Uterus (tissue), 4 donors: ENCODE measurements at places on chromosomes 2 and 18.

DNA sequence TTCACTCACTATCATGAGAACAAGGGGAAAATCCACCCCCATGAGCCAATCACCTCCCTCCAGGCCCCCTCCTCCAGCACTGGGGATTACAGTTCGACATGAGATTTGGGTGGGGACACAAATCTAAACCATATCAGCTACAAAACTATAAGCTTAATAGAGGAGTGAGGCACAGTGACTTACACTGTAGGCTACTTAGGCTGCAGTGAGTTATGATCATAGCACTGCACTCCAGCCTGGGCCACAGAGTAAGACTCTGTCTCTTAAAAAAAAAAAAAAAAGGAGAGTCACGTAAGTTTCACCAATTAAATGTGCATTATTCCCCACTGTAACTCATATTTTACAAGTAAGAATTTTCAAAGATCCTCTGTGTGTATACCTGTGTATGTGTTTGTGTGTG lies 26.2 kb upstream of the COLEC12 start:
- DNase-seq = no peak

- DNase-seq = no peak
These were observed 4.3 kb upstream of the CHRNA1 start for GRCh38 chr2:174768557-174768956.

DNA sequence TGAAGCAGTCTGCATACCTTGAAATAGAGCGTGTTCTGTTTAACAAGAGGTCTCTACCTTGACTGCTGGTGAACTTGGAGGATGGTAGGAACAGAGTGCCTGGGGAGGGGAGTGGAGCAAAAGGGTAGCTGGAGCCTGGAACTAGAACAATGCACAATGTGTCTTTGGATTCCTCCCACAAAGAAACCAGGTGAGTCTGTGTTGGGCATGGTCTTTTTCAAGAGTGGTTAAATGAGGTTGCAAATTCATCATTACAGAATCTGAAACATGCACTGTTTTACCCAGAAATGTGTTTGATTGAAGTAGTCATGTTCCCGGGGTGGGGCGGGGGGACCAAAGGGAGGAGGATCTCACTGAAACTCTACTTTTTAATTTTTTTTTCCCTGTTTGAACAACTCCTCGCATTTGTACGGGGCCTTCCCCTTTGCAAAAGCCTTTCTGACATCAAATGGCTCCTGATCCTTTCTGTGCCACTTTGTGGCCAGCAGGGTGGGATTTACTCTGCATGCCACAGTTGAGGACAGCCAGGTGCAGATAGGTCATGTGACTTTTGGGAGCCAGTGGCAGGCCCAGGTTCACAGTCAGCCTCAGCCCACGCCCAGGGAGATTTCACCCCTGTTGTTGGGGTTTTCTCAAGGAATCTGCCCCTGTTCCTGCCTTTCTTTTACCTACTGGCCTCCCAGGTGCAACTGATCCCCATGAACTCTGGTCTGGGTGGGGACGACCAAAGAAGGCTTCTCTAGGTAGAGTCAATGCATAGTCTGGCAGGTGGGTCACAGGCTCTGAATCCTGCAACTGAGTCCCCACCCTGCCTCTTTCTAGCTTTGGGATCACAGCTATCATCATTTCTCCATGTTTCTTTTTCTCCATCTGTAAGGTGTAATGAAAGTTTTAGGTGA lies 28.2 kb downstream of the MYCN start:
- no peak for DNase-seq

DNA sequence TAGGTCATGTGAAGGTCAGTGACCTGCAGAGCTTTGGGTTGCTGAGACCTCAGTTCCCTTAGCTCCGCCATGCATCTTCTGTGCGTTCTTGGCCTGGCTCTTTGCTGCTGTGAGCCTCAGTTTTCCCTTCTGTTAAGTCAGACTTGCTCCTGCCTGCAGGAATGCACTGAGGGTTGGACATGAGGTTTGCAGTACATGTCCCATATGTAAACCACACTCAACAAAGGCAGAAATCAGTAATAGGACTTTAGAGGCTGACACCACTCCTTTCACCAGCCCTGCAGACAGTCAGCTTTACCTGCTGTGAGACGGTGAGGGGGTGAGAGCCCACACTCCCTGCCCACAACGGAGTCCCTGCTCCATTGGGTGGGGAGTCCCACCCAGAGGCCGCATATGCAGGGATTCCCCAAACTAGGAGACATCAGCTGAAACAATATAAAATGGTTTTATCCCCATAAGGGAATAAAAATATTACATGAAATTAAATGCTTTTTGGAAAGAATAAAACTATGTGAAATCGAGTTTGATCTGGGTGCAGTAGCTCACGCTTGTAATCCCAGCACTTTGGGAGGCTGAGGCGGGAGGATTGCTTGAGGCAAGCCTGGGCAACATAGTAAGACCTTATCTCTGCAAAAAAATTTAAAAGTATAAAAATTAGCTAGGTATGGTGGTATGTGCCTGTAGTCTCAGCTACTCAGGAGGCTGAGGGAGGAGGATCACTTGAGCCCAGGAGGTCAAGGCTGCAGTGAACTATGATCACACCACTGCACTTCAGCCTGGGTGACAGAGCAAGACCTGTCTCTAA lies 55.1 kb downstream of the MYO7B start:
- DNase-seq = no peak

DNA sequence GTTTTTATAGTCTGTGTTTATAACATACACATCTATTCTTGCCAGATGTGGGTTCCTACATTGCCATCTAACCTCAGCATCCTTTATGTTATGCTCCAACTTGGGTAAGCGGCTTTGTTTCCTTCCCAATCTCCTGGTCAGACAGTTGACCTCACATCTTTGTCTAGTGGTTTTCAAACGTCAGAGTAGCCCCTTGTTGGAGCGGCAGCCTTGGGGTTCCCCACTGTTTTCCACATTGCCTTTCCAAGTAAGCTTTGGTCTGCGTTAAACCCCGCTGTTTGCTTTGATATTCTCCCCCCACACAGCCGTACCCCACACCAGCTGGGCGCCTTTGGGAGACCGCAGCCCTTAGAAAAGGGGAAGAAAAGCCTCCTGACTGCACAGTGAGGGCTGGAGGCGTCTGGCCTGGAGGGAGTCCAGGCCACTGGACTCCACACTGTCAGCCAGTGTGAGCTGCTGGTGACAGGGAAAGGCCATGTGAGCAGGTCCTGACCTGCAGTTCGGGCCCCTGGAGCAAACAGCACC lies 83.3 kb downstream of the MALT1 start:
- DNase-seq = no peak

DNA sequence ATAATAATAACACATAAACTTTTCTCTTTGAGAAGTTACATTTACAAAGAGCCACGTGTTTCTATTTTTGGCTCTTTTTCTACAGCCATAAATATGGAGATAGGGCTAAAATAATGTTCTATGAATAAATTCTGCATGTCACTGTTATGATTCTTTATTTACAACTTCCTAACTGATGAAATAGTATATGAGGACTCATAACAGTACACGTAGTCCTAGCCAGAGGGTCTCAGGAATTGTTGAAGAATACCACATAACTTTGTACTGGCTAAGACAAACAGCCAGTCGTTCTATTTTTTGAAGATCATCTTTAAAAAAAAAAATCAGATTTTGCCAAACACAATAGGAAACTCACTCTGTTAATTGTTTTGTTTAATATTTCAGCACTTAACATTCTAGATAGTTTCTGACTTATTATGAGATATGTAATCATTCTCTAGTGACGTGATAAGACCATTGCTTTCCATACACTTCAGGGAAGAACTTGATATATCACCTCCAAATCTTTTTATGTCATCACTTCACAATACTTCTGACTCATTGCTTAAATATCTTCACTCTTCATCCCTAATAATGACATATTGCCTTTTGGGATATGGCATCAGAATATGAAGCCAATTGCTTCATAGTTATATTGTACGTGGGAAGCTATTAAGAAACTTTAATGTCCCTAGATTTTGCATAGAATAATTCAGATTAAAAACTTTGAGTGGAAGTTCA lies 256.1 kb downstream of the XIRP2 start:
- no peak for DNase-seq

DNA sequence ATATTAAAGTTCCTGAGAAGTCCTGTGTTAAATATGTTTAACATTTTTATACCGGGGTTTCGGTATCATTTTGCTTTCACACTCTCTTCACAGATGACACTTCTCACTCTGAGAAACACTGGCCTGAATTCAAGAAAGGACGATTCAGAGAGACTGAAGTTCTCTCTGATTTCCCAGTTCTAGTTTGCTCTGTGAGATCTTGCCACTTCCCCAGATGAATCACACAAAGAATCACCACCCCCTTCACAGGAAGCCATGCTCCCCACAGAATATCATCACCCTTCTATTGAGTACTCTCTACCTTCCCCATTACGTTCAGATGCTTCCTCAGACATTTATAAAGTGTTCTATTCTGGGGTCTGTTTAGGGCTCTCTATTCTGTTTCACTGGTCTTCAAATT lies 16.1 kb upstream of the CD207 start:
- no peak for DNase-seq

GRCh38 chr2:51597086-51597485 lies 565.2 kb upstream of the NRXN1 start:
- no peak for DNase-seq

DNA sequence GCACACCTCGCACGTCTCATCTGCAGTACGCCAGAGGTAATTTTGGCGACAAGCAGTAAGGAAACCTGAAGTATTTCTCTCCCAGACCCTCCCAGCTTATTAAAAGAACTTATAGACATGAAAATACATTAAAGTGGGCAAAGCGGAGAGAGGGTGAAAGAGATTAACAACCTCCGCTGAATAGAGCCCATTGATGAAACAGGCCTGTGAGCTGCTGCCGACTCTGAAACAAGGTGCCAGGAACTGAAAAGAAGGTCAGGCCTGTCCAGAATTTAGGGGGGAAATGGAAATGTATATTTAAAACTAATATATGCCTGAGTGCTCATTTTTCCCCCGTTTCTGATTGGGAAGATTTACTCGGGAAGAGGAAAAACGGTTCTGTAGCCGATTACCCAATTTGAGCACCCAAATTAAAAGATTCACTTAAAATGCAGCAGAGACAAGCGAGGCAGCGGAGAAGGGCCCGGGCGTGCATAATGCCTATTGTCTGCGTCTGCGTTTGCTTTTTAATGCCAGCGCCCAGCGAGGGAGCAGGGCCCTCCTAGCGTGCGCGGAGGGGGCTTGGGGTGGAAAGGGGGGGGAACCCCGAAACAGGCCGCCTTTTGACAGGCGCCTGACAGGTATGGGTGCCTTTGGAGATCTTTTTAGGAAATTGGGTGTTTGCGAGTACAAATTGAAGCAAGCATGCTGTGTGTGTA lies 316.2 kb downstream of the GBX2 start:
- no peak for DNase-seq

DNA sequence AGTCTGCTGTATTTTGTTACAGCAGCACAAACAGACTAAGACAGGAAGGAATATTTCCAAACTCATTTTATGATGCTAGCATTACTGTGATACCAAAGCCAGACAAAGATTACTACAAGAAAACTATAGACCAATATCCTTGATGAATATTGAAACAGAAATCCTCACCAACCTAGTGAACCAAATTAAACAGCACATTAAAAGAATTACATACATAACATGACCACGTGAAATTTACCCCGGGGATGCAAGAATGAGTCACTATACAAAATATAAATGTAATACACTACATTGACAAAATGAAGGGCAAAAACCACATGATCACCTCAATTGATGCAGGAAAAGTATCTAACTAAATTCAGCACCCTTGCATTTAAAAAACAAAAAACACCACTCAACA lies 112.6 kb downstream of the CHN1 start:
- DNase-seq = no peak

GRCh38 chr18:7617738-7618422 lies 50.8 kb downstream of the PTPRM start:
- DNase-seq = peak; percentile 53

- no peak for DNase-seq
These were observed 68.2 kb downstream of the DCDC2C start for GRCh38 chr2:3771576-3771975.

DNA sequence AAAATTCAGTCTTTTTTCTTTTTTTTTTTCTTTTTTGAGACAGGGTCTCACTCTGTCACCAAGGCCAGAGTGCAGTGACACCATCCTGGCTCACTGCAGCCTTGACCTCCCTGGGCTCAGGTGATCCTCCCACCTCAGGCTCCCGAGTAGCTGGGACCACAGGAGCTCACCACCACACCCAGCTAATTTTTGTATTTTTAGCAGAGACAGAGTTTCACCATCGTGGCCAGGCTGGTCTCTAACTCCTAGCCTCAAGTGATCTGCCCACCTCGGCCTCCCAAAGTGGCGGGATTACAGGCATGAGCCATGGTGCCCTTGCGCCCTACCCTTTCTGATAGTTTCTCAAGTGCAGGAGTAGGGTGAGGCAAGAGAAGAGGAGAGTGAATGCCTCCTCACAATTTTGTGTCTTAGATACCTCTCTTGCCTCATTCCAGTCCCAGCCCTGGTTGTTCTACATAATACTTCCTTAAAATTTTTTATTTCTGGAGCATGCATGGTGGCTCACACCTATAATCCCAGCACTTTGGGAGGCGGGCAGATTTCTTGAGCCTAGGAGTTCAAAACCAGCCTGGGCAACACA lies 68.2 kb upstream of the CAB39 start:
- DNase-seq = no peak

GRCh38 chr2:112138159-112139032 lies at the start of gene FBLN7:
TSS of gene FBLN7 (plus strand) at chr2:112138385. CDS start at chr2:112138656, 271 bp downstream.
- DNase-seq = no peak

DNA sequence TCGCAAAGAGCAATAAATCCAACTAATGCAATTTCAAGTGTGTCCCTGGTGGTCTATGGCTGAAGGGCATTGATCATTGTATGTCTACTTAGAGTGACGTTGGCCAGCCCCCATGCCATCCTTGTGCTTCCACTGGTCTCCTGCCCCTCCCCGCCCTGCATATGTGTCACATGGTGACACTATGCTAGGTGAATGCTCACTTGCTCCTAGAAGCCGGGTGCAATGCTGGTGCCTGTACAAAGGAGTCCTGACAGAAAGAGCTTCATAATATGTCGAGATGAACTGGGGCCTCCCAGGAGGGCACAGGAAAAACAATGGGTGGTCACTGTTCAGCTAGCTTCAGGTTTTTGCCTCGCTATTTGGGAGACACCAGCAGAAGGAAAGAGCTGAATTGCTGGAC lies 5.9 kb upstream of the TRABD2A start:
- DNase-seq = no peak

DNA sequence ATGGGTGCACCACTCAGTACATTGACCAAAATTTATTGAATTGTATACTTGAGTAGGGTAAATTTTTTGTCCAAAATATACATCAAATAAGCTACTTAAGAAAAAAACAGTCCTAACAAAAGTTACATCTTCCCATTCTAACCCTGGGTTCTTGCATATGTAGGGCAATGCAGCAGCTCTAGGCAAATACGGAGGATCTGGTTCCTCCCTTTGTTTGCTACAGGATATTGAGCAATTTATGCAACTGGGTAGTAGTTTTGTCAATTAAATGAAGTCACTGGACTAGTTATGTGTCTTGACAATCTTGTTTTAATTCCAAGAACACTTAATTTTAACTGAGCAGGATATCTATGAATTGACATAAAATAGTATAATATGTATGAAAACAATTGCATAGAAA lies 1507.2 kb upstream of the PIK3C3 start:
- DNase-seq = no peak

- DNase-seq = peak; percentile 49
These were observed 46.0 kb upstream of the PAX8 start for GRCh38 chr2:113324684-113325160.
